ENCODE measurements at places on chromosomes 5 and 9.

- DNase-seq = no peak
These were observed 136.9 kb downstream of the ARHGAP26 start for GRCh38 chr5:142906863-142907671.

DNA sequence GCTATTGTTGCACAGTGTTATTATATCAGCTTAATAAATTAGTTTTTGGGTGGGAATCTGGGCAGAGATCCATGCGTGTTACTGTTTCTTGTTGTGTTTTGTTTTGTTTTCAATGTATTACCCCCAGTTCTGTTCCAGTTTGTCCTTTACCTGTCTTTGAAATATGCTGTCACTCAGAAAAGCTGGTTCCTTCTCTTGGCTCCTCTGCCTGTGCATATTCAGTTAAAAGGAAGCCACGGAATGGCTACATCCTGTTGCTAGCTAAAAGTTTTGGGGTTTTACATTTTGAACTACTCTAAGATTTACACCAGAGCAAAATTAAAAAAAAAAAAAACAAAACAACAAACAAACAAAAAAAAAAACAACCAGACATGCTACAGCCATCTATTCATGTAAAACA lies 374.9 kb upstream of the RORB start:
- DNase-seq = no peak

- DNase-seq = no peak
These were observed 455.1 kb downstream of the EFNA5 start for GRCh38 chr5:107215611-107216010.

GRCh38 chr5:43514025-43514424 lies 923 bp downstream of the C5orf34 start:
- DNase-seq = no peak

DNA sequence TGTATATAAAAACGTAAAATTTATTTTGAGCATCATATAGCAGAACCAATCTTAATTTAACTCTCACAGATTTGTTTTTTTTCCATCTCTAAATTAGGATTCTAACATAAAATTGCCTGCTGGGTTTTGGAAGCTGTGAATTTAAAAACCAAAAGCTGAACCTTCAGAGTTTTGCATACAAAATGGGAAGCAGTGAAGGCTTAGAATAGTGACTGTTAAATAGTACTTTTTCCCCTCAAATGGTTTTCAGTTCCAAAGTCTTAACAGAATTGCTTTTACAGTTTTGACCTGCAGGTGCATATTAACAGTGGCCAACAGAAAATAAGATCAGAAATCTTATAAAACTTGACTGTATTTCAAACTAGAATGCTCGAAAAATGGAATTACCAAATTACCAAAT lies 55.1 kb upstream of the LVRN start:
- no peak for DNase-seq

DNA sequence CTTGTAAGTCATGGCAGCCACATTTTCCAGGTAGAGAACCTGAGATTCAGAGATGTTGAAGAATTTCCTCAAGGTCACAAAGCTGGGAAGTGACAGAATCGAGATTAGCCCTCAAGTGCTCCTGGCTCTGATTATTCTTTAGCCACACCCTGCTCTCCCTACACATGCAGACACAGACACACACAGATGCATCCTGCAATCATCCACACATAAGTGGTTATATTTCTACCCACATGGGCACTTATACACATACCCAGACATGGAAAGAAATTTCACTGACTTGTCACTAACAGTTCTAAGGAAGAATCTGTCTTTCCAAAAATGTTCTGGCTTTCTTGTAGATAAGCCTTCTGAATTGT lies 32.2 kb upstream of the GALNT10 start:
- DNase-seq = no peak

DNA sequence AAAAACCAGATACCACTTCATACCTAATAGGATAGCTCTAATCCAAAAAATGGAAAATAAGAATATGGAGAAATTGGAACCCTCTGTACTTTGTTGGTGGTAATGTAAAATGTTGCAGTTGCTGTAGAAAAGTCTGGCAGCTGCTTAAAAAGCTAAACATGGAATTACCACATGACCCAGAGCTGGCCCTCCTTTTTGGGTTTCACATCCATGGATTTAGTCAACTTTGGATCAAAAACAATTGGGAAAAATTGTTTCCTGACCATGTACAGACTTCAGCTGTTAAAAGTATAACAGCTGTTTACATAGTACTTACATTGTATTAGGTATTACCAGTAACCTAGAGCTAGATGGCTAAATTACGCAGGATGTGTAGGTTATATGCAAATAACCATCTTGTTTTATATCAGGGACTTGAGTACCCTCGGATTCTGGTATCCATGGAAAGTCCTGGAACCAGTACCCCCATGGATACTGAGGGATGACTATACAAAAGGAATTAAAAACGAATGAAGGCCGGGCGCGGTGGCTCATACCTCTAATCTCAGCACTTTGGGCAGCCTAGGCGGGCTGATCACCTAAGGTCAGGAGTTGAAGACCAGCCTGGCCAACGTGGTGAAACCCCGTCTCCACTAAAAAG lies 15.8 kb downstream of the DNAJA1 start:
- DNase-seq = no peak

- DNase-seq = no peak
These were observed 333.6 kb downstream of the CSNK1G3 start for GRCh38 chr5:123845356-123846100.

DNA sequence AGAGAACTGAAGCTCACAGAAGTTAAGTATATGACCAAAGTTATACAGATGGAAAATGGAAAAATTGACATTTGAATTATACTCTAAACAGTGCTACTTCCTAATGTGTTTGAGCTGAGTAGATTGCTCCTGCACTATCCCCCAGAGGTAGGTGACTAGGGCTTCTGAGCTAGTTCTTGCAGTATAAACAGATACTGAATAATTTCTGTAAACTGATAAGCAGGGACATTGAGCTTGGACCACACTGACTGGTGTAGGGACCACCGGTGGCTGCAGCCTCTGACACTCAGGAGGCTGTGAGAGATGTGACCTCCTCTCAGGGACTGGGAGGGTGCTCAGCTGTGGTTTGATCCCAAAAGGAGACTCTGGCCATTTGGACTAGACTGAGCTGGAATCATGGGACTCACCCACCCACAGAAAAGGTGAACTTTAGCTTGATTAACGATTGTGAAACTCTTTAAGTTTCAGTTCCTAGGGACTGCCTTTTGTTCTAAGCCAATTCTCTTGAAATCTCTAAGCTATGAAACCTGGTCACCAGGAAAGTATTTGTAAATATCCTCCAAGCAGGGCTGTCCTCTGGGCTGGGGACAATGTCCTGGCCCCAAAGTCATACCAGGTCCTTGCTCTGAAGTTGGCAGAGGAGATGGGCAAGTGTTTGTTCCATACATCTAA lies 291.5 kb downstream of the SEC61B start:
- no peak for DNase-seq

DNA sequence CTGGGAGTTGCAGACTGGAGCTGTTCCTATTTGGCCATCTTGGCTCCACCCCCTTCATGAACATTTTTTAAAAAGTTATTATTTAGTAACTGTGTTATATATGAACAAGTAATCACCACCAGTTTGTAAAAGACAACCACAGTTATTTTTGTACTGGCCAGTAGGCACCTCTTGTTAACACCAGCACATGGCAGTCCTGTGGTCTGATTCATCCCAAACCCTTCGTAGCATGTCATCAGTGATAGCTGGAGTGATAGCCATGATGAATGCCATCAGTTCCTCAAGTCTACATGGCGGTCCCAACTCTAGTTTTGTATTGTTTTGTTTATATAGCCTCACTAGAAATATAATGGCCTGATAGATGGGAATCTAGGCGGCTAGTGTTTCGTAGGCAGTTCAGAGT lies 74.2 kb downstream of the CDC42SE2 start:
- no peak for DNase-seq

DNA sequence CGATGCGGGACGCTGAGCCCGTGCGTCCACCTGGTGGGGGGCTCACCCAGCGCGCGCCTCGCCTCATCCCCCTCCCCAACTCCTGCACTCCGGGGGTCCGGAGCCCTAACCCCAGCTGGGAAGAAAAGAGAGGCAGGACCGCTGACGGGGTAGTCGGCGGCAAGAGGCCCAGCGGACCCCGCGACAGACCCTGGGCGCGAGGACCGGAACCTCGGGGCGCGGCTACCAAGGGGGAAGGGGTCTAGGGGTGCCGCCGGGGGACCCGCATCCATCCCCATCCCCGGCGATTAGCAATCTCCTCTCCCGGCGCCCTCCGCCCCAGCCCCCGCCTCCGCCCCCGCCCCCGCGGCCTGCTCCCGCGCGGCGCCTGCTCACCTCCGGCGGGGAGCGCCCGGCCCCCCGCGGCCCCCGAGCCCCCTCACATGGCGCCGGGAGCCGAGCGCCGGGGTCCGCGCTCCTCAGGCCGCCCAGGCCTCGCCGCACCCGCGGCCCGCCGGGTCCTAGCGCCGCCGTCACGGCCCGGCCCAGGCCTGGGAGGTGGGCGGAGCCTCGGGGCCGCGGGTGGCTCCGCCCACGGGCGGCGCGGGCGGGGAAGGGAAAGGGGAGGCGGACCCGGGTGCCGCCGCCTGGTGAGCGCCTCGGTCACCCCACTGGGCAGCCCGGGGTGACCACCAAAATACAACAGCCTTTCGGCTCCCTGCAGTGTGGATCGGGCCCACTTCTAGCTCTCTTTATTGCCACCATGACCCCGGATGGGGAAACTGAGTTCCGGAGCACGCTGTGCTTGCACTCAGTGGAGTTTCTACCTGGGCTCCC lies at the start of gene ST6GALNAC6:
TSS of gene ST6GALNAC6 (minus strand) at position 476 of the 816 bp plus-strand sequence. CDS start 1,622 bp downstream, outside the sequence.
- DNase-seq = peak; percentile 26

DNA sequence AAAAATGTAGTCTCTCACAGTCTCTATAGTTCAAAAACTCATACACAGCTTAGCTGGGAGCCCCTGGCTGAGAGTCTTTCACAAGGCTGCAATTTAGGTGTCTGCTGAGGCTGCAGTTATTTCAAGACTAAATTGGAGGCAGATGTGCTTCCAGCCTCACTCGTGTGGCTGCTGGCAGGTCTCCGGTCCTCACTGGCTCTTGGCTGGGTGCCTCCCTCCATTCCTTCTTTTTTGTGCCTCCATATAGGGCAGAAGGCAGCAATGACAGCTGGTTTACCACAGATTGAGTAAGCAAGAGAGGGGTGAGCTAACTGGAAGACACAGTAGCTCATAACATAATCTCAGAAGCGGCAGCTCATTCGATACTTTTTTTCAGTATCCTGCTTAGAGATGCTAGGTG lies 2167.7 kb upstream of the WWC1 start:
- no peak for DNase-seq

DNA sequence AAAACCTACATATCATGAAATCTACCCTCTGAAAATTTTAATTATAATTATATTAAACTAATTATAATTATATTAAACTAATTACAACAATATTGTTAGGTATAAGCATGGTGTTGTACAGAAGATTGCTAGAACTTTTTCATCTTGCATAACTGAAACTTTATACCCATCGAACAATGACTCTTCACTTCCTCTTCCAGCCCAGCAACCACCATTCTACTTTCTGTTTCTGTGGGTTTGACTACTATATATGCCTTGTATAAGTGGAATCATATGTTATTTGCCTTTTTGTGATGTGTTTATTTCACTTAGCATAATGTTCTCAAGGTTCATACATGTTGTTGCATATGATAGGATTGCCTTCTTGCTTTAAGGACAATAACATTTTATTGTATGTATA lies 274.2 kb upstream of the CCNH start:
- no peak for DNase-seq

GRCh38 chr9:105138306-105138801 lies 106.1 kb upstream of the SLC44A1 start:
- no peak for DNase-seq

- DNase-seq = no peak
These were observed 65.9 kb downstream of the ITGA1 start for GRCh38 chr5:52853650-52854049.

GRCh38 chr9:114947058-114947457 lies 16.7 kb upstream of the TNFSF8 start:
- no peak for DNase-seq

GRCh38 chr9:103928442-103928841 lies 165.7 kb upstream of the SMC2 start:
- no peak for DNase-seq

DNA sequence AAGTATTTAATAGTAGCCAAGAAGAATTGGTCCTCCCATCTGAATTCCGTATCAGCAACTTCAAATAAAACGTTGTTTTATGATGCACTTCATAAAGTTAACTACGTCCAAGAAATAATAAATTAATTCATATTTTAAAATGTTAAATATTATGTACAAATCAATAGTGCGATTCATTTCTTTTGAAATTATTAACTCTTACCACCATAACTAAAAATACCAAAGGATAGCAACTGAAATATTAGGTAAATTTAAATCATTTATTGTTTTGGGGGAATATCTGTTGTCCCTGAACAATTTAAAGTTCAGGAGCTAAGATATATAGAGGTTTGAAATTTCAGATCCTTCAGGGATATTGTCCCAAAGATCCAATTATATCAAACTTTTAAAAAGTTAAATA lies at the start of gene OR2K2:
TSS of gene OR2K2 (minus strand) at position 101 of the 400 bp plus-strand sequence. CDS start 1,791 bp downstream, outside the sequence.
- no peak for DNase-seq

GRCh38 chr5:81045389-81045807 lies 85.2 kb downstream of the RASGRF2 start:
- DNase-seq = no peak

GRCh38 chr5:55604611-55605067 lies 69.9 kb upstream of the PLPP1 start:
- DNase-seq = no peak

DNA sequence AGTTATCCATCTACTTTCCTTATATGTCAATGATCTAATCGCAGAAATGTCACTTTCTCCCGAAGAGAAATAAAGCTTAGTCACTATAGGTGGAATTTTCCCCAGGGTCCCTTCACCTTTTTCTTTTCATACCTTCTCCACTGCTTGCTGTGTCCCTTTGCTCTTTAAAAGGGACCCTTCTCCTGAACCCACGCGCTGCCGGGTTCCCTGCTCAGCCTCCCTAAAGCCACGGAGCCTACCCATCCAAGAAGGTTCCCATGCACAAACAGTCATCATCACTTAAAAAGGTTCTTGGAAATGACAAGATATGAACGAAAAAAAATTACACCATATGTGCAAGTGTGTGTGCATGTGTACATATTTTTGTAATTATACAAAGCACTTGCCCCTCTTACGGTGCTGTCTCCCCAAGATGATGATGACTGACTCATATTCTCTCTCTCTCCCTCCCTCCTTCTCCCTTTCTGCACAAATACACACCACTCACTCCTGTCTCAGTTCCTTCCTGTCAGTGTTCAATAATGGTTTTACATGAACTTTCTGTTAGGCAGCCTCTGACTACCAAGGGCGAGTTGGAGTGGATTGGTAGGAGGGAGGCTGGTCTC lies 1.5 kb upstream of the PTPRD start:
- DNase-seq = no peak

GRCh38 chr9:12633016-12633765 lies 60.0 kb upstream of the TYRP1 start:
- no peak for DNase-seq

GRCh38 chr9:134830126-134830525 lies 50.5 kb upstream of the FCN2 start:
- DNase-seq = no peak

- DNase-seq = no peak
These were observed 38.4 kb downstream of the SMC5 start for GRCh38 chr9:70297141-70297540.

- no peak for DNase-seq
These were observed 286.1 kb downstream of the TRPM3 start for GRCh38 chr9:70835323-70835722.

GRCh38 chr5:129377504-129377903 lies 82.6 kb upstream of the ADAMTS19 start:
- DNase-seq = no peak

- DNase-seq = no peak
These were observed 88.6 kb upstream of the PAPPA start for GRCh38 chr9:116064970-116065369.

GRCh38 chr9:91197232-91198181 lies 164.2 kb downstream of the AUH start:
- DNase-seq = no peak
